ENCODE measurements at places on chromosomes 6 and 20. TPM values are rescaled to one million over a fixed set of nuclear protein-coding genes. Genes with fewer than 3 reads are reported as not detected.

Gene C6orf15
- polyA plus RNA-seq = not detected

GRCh38 chr20:11411765-11412164, 505.9 kb upstream of the BTBD3 start:
- no peak for DNase-seq

DNA sequence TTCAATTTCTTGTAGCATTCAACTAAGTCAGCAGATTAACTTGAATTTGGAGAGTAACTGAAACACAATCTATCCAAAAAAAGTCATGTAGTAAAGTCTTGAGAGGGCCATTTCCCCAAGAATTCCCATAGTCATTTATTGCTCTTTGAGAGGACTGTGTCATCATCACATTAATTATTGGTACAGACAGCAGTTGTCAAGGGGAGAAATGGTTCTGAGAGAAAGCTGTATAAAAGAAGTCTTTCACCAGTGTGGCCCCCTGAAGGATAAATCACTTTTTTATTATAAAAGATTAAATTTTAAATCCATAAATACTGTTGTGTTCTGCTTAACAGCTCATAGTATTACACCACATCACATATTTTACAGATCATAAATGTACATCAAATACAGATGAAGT, 111.5 kb downstream of the KHDRBS2 start:
- no peak for DNase-seq

DNA sequence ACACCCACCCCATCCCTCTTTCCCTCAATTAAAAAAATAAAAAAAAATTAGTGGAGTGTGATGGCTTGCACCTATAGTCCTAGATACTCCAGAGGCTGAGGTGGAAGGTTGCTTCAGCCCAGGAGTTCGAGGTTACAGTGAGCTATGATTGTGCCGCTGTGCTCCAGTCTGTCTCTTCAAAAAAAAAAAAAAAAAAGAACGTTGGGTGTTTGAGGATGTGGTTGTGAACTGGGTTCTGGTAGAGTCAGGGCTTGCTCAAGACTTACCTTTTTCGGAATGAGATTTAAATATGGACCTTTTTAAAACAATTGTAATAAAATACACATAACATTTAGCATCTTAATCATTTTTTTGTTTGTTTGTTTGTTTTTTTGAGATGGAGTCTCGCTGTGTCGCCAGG, 211.9 kb downstream of the OR2B2 start:
- DNase-seq = no peak

DNA sequence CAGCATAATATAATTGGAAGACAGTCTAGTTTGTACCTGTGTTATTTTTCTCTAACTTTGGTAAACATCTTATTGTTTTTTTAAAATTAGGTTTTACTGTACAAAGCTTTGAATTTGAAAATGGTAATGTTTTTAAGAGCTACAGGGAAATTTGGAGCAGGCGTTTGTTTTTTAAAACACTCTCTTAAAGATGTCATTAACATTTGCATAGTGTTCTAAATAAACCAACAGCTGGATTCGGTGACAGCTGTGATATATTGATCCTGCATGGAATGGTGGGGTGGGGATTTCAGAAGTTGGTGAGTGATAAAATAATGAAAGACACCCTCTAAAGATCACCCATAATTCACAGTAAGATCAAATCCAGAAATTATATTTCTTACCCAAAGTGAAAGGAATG, 97.9 kb upstream of the PRL start:
- DNase-seq = no peak

Gene ANKEF1
- 0.06 TPM for polyA plus RNA-seq

- DNase-seq = peak; percentile 15
Measured at GRCh38 chr6:169976301-169977081, 225.1 kb downstream of the ERMARD start.

- DNase-seq = no peak
Measured at GRCh38 chr6:12458558-12458957, 168.4 kb downstream of the EDN1 start.

GRCh38 chr6:116019428-116019827, 41.3 kb downstream of the FRK start:
- no peak for DNase-seq

- DNase-seq = no peak
Measured at GRCh38 chr6:113750151-113750855, 106.8 kb upstream of the MARCKS start.

DNA sequence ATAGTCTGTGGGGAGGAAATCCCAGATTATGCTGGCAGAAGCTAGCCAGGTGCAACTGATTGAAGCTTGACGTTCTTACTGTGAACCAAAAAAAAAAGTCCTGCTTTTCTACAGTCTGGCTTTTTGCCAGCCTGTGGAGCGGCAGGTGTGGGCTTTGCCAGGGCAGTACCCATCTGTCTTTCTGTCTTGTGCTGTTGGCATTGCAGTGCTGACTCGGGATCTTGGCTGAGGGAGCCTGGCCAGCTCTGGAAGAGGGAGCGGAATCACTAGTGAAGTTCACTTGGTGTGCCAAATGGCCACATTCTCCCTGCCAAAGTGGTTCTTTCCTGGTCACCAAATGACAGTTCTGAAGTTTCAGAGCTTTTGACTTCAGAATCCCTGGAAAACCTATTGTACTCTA, 5.0 kb downstream of the KIF3B start:
- no peak for DNase-seq

DNA sequence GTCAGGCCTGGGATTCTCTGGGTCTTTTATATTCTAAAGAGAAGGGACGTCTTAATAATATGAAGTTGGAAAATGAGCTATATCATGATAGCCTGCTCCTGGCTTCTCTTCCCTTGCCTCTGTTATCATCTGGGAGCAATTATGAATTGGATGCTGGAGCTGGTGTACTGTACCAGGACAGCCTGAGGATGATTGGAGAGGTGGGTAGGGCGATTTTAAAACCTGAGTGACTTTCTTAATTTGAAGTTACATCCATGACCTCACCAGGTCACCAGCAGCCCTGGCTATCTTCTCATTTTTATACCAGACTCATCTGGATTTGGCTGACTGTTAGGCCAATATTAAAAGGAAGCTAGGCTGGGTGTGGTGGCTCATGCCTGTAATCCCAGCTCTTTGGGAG, 317.6 kb downstream of the CLIC5 start:
- peak; percentile 75 for DNase-seq

Gene C6orf141
- not detected for polyA plus RNA-seq

DNA sequence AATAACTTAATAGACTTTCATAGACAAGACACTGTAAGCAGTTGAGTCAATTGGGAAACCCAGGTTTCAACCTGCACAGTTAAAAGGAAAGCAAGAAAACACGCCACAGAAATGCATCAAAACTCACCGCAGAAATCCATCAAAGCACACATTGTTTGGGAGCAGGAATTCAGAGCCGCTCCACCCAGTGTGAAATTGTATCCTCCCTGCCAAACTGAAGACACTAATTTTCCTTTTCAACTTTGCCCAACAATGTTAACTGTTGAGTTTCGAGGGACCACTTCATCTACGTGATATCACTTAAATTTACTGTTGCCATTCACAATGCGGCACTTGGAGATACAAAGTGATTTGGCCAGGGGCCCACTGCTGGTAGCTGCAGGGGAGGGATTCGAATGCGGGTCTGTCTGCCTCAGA, 92.7 kb downstream of the DACT2 start:
- DNase-seq = no peak

GRCh38 chr20:47887064-47887463, 101.8 kb upstream of the SULF2 start:
- no peak for DNase-seq

DNA sequence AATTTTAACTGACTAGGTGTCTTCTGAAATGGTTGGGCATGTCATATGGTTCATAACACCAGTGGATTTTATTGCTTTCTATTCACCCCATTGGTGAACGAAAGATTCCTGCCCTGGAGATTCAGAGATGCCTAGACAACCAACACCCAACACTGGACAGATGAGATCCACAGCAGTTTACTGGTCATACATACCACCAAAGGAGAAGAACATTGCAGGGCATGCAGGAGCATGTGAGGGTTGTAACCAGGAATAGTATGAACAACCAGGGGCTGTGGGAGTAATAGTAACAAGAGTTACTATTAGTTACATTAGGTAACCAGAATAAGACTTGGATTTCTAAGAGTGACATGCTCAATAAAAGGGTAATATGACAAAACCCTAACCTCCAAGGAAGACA, 77.8 kb upstream of the FABP7 start:
- DNase-seq = no peak

- DNase-seq = peak; percentile 69
Measured at GRCh38 chr20:21505810-21506530, 7.9 kb downstream of the NKX2-2 start.

Gene CRISP3
- not detected for polyA plus RNA-seq

DNA sequence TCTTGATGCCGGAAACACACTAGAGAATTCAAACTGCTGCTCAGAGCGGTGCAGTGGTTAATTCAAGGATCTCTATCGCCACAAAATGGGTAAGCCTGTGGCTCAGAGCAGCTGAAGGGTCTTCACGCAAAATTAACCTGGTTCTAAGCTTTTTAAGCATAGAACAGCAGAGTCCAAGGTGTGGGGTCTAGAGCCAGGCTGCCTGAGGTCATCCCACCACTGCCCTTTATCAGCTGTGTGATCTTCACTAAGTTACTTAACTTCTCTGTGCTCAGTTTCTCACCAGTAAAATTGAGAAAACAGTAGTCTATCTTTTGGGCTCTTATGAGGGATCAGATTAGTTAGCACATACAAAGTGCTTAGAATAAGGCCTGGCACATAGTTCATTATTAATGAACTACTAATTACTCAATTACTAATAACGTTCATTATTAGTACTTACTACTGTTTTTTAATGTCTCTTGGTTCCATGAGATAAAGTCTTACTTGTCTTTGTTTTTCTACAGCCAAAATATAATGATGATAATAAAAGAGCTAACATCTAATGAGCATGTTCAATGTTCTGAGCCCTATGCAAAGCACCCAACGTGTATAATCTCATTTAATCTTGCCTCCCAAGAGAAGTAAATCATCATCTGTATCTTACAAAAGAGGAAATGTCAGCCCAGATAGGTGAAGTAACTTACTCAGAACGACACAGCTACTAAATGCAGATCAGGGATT, 92.9 kb downstream of the NFATC2 start:
- no peak for DNase-seq

Gene FERMT1
- polyA plus RNA-seq = 2.1 TPM

Gene RSPH9
- polyA plus RNA-seq = 1.2 TPM

Gene TRDN
- polyA plus RNA-seq = not detected

GRCh38 chr6:116550796-116551195, 2.8 kb upstream of the CALHM4 start:
- no peak for DNase-seq

Gene HTR1B
- polyA plus RNA-seq = not detected

Gene CFAP206
- 0.14 TPM for polyA plus RNA-seq

Gene ECT2L
- not detected for polyA plus RNA-seq

Data from GM23248 (cell line).